ENCODE measurements at places on chromosomes 12 and 14.

DNA sequence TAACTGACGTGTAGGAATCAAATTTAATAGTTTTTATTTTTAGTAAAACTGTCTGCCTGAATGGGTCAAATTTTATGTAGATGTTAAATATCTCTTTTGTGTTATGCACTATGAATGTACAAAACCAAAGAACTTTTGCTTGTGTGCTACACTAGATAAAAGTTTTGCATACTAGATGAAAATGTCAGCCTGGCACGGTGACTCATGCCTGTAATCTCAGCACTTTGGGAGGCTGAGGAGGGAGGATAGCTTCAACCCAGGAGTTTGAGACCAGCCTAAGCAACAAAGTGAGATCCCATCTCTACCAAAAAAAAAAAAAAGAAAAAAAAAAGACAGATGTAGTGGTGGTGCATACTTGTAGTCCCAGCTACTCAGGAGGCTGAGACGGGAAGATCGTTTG, 11.1 kb downstream of the AEBP2 start:
- H3K27ac ChIP-seq: peak overlapping the region; percentile 71
- peaks cover 9% of the 10 kb centered on the region for H3K36me3 ChIP-seq
- H3K27me3 ChIP-seq: no peaks in the 10 kb centered on the region
- peaks cover 57% of the 10 kb centered on the region for H3K4me1 ChIP-seq
- no peak for DNase-seq

DNA sequence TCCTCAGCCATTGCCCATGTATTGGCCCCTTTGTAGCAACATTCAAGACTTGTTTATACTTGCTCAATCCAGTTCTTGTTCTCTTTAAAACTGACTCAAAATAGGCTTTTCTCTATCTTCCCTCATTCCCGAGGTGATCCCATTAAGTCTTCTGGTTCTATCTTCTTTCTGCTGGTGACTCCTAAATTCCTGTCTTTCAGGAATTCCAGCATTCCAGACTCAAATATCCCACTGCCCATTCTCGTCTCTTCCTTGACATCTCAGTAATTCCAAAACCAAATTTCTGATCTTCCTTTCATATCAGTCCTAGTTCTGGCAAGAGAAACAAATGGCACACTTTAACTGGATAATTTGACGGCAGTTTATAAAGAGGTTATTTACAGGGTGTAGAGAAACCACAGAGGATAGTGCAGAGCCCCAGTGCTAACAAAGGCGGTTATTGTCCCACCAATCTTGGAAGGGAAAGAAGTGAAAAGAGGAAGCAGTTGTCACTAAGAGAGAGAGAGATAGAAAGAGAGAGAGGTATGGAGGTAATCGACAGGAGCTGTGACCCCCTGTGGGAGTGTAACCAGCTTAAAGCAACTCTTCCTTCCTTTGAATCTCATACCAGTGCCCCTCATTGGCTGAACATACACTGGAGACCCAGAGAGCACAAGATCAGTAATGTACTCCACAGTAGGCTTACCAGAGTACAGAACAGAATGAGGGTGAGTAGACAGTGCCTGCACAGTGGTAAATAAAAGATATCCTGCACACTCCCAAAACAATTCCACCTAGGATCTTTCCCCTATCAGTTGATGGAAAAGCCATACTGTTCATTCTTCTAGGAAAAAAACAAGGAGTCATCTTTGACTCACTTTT, 177.6 kb upstream of the LMNTD1 start:
- H3K4me1 ChIP-seq: no peaks in the 10 kb centered on the region
- H3K27ac ChIP-seq: no peak overlapping the region
- H3K36me3 ChIP-seq: no peaks in the 10 kb centered on the region
- no peak overlapping the region for H3K4me3 ChIP-seq

- H3K4me1 ChIP-seq: peaks cover 5% of the 10 kb centered on the region
- peaks cover 29% of the 10 kb centered on the region for H3K27me3 ChIP-seq
- no peak for DNase-seq
- no peak overlapping the region for H3K27ac ChIP-seq
Measured at GRCh38 chr12:2098852-2099251, 46.1 kb downstream of the CACNA1C start.

DNA sequence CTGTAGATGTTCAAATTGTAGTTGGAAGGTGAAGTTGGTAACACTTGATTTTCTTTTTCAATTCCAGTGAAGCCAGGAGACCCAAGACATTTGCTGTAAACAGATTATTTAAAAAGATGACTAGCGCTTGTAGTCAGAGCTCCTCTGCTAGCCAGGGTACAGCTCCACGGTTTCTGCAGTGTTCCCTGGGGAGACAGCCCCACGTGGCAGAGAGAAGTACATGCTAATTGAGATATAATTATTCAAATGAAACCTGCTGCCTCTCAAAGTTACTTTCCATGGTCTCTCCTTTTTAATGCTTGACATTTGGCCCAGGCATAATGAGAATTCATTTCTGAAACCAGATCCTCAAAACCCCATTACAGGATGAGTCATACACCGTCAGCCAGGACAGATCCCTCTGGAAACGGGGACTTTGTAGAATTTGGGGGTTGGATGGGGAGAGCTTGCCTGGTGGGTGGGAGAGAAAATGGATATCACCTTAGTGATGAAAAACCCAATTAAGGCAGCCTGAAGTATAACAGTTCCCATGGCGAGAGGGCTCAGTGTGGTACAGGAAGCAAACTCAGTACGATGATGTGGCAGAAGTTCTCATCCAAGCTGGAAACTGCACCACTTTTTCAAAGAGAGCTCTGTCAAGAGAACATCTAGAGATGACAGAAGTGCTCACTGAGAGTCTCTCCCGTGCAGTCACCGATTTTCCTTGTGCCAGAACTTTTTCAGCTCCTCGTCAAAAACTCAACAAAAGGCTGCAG, 637.7 kb upstream of the TMEM132C start:
- no peak overlapping the region for H3K27ac ChIP-seq
- no peaks in the 10 kb centered on the region for H3K4me1 ChIP-seq
- DNase-seq: no peak
- H3K27me3 ChIP-seq: no peaks in the 10 kb centered on the region
- H3K36me3 ChIP-seq: peaks cover 2% of the 10 kb centered on the region

DNA sequence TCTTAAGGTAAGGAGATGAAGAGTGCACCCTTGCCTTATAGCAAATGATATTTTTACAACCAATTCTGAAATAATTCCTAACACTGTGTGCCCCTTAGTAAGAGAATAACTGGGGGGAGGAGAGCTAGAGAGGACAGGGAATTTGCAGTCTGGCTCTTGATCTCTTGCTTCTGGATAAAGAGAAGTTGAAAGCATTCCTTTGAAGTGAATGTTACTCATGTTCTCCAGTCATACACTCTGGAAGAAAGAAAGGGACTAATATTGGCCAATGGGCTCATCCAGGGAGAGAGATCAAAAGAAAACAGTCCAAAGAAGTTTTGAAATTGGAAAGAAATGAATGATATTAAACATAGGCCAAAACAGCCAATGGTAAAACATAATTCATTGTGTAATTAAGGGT, 25.3 kb downstream of the C12orf75 start:
- H3K4me3 ChIP-seq: no peak overlapping the region
- peak overlapping the region; percentile 60 for H3K27ac ChIP-seq
- no peaks in the 10 kb centered on the region for H3K27me3 ChIP-seq
- H3K36me3 ChIP-seq: peaks cover 15% of the 10 kb centered on the region
- DNase-seq: no peak
- peaks cover 63% of the 10 kb centered on the region for H3K4me1 ChIP-seq

- H3K4me1 ChIP-seq: no peaks in the 10 kb centered on the region
- DNase-seq: no peak
- H3K27me3 ChIP-seq: no peaks in the 10 kb centered on the region
- H3K36me3 ChIP-seq: no peaks in the 10 kb centered on the region
- no peak overlapping the region for H3K27ac ChIP-seq
Measured at GRCh38 chr12:79006306-79006705, 141.7 kb downstream of the SYT1 start.

- no peaks in the 10 kb centered on the region for H3K27me3 ChIP-seq
- peak; percentile 82 for DNase-seq
- peaks cover 61% of the 10 kb centered on the region for H3K4me1 ChIP-seq
- H3K36me3 ChIP-seq: peaks cover 79% of the 10 kb centered on the region
Measured at GRCh38 chr14:90399541-90400444, 3.0 kb downstream of the CALM1 start.

DNA sequence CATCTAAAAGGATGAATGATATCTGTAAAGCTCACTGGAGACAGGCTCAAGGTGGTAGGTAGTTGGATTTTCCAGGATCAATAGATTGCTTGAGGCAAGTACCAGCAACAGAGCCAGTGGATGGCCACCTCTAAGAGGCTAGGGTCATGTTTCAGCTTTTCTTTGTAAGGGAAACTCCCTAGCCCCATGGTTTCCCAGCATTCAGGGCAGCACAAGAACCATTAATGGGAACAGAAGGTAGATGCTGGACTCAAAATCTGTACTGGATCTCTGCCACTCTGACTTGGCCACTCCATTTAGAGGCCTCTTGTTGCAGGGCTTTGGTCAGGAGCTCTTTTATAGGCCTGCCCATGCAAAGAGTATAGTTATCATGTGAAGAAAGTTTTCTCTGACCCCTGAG, 76.1 kb upstream of the DYRK2 start:
- H3K27me3 ChIP-seq: no peaks in the 10 kb centered on the region
- no peaks in the 10 kb centered on the region for H3K36me3 ChIP-seq
- H3K4me1 ChIP-seq: peaks cover 10% of the 10 kb centered on the region
- no peak overlapping the region for H3K27ac ChIP-seq

DNA sequence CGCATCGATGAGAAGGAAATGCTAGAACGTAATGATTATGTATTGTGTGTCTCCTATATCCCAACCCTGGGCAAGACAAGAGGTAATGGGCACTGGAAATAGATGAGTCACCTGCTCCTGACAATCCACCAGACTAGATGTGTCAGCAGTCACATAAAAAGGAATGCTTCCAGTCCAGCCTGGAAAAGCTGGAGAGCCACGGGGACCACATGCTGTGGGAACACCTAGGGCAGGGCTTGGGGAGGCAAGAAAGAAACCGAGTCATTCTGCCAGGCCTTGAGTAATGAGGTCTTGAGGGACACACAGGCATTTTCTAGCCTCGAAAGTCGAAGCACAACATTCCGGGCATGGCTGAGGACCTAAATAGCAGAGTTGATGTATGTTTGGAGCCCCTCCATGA, 716.7 kb upstream of the TMEM132C start:
- no peak overlapping the region for H3K27ac ChIP-seq
- H3K4me3 ChIP-seq: no peak overlapping the region
- no peaks in the 10 kb centered on the region for H3K4me1 ChIP-seq
- H3K36me3 ChIP-seq: no peaks in the 10 kb centered on the region

GRCh38 chr12:268483-268840, 5.8 kb upstream of the SLC6A13 start:
- H3K27me3 ChIP-seq: no peaks in the 10 kb centered on the region
- no peak for DNase-seq
- no peaks in the 10 kb centered on the region for H3K4me1 ChIP-seq
- H3K27ac ChIP-seq: no peak overlapping the region
- peaks cover 3% of the 10 kb centered on the region for H3K36me3 ChIP-seq
- no peak overlapping the region for H3K4me3 ChIP-seq

DNA sequence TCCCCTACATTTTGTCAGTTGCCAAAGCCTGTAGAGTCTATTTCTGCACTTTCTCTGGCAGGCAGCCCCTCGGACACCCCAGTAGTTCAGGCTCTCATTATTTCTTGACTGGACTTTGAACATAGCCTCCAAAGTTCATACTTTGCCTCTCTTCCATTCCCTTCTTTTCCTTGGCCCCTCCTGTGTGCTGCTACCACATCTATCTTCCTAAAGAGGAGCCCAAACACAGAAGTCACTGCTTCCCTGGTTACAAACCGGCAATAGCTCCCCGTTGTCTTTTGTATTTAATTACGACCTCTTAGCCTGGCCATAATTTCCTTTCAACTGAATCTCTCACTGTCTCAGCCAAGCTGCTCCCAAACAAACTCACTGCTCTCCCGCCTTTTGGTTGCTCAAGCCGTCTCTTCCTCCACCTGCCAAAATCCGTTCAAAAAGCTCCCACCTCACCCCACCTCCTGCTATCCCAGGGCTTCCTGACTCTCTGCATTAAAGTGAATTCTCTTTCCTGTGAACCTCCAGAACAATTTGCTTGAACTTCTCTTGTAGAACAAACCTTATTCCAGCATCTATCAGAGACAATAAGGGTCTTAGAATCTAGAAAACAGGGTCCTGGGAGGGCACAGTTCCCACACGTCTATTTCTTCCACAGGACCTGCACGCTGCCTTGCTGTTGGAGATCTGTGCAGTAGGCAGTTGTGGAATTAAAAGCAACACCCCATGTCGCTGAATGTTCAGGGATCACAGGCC, 46.9 kb downstream of the PRMT8 start:
- no peaks in the 10 kb centered on the region for H3K36me3 ChIP-seq
- H3K27ac ChIP-seq: no peak overlapping the region
- no peaks in the 10 kb centered on the region for H3K4me1 ChIP-seq
- no peak overlapping the region for H3K4me3 ChIP-seq

GRCh38 chr12:24821691-24822090, 127.2 kb downstream of the BCAT1 start:
- no peak overlapping the region for H3K27ac ChIP-seq
- no peak overlapping the region for H3K4me3 ChIP-seq
- no peaks in the 10 kb centered on the region for H3K36me3 ChIP-seq
- DNase-seq: no peak

GRCh38 chr12:89016970-89017778, 335.1 kb downstream of the DUSP6 start:
- H3K4me1 ChIP-seq: no peaks in the 10 kb centered on the region
- H3K27me3 ChIP-seq: peaks cover 13% of the 10 kb centered on the region
- H3K36me3 ChIP-seq: no peaks in the 10 kb centered on the region
- H3K4me3 ChIP-seq: no peak overlapping the region

GRCh38 chr14:45290547-45290946, 37.5 kb upstream of the MIS18BP1 start:
- no peaks in the 10 kb centered on the region for H3K36me3 ChIP-seq
- DNase-seq: no peak
- H3K27ac ChIP-seq: no peak overlapping the region
- no peak overlapping the region for H3K4me3 ChIP-seq

GRCh38 chr12:82714427-82714826, 27.7 kb downstream of the TMTC2 start:
- no peaks in the 10 kb centered on the region for H3K4me1 ChIP-seq
- H3K27ac ChIP-seq: no peak overlapping the region
- no peak overlapping the region for H3K4me3 ChIP-seq
- no peaks in the 10 kb centered on the region for H3K27me3 ChIP-seq

DNA sequence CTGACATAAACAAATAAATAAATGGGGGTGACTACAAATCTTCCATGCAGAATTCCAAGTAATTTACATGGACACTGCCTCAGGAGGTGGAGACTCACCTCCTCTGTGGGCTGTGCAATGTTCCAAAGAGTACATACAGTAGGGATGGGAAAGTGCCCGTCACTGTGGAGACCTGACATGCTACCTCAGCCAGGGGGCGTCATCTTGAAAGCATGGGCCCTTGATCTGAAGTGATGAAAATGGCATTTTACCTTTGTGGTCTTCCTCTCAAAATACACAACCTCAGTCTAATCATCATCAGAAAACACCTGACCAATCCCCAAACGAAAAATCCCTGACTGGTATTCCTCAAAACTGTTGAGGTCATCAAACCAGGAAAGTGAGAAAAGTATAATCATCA, 48.4 kb downstream of the ANAPC7 start:
- no peaks in the 10 kb centered on the region for H3K36me3 ChIP-seq
- H3K4me1 ChIP-seq: peaks cover 15% of the 10 kb centered on the region
- no peaks in the 10 kb centered on the region for H3K27me3 ChIP-seq

DNA sequence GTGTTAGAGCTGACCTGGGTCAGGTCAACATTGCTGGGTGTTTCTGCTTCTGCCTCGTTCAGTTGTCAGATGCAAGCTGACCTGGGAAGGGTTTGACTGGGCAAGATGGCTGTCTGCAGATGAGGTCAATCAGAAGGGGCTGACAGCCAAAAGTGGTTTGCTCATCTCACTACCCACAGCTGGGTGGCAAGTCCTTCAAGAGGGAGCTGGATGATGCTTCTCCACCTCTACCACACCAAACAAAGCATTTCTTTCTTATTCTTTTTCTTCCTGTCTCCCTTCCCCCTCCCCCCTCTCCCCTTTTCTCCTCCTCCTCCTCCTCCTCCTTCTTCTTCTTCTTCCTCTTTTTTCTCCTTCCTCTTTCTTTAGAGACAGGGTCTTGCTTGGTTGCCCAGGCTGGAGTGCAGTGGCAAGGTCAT, 268.2 kb upstream of the PLEKHG7 start:
- peak overlapping the region; percentile 3 for H3K27ac ChIP-seq
- peaks cover 2% of the 10 kb centered on the region for H3K36me3 ChIP-seq
- DNase-seq: no peak
- peaks cover 8% of the 10 kb centered on the region for H3K4me1 ChIP-seq
